Stimulated activated CD8-positive, alpha-beta memory T cell treated with anti-CD3 and anti-CD28 coated beads, Interleukin-4, amount 100 ng/mL, for 1 hour (primary cell): ENCODE measurements at places on chromosomes 5 and 9.
A peak's percentile ranks its signal among the peaks of the same experiment; 100 is the strongest.

- DNase-seq: no peak
Observed at GRCh38 chr5:39599721-39600431, 175.1 kb upstream of the DAB2 start.

DNA sequence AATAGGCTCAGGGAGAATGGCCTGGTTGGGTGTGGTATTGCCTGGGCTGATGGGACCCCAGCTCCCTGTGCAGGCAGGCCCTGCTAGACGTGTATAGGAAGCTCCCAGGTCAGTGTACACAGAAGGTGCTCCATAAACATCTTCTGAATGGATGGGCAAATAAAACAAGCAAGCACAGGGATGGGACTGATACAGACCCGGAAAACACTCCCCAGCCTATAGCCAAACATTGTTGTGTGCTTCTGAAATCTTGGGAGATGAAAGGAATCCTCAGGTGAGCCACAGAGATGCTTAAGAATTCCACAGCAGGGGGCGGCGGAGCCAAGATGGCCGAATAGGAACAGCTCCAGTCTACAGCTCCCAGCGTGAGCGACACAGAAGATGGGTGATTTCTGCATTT, 151.8 kb downstream of the ENTREP1 start:
- DNase-seq: no peak

DNA sequence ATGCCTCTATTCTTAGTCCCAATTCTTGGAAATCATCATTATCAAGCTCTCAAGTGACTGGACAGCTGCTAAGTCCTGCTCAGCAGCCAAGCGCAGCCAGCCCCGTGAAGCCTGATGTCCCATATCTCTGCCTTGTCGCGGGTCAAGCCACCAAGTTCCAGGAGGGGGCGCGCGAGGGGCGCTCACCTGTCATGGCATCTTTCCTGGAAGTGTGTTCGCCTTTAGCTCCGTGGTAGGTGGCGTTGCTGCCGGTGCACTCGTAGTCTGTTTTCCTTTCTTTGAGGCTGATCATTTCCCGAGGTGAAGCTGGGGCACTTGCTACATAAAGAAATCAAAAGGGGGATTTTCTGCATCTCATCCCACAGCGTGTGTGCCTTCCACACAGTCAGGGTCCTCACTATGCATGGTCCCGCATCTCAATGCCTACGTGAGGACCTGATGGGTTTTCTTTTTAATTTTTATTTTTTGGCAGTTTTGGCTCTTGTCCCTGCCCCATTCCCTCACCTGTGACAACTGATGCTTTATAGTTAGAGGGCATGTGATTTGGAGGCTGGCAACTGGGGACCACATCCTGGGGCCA, 227.0 kb upstream of the DAP start:
- no peak for DNase-seq

GRCh38 chr9:91659529-91660495, 236.2 kb upstream of the NFIL3 start:
- no peak for DNase-seq

- no peak for DNase-seq
Observed at GRCh38 chr5:75138689-75139088, 86.3 kb upstream of the GCNT4 start.

DNA sequence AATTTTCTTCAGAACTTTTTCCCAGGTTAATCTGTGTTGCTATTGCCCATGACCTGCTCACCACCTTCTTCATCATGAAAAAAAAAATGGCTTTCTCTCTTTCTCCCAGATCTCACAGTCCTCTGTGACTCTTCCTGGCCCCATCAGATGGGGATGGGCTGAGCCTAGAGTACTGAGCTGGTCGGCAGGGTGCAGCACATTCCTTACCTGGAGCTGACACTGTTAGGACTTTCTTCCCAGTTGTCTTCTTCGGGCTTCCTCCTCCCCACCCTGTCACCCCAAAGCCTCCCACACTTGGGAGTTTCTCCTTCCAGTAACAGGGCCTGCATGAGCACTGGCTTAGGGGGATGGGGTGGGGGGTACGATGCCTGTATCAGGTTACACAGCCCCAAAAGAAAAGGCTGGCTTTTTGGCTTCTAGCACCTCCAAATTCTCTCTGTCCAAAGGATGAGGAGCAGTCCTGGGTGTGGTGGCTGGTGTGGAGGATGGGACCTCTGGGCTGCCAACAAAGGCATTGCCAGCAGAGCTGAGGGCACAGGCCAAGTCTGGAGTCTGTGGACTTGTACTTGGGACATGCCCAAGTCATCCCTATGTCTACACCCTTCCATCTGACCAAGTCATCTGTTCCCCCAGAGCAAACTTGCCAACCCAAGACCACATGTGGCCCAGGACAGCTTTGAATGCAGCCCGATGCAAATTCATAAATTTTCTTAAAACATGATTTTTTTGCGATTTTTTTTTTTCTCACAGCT, 68.0 kb upstream of the HSPA9 start:
- no peak for DNase-seq

DNA sequence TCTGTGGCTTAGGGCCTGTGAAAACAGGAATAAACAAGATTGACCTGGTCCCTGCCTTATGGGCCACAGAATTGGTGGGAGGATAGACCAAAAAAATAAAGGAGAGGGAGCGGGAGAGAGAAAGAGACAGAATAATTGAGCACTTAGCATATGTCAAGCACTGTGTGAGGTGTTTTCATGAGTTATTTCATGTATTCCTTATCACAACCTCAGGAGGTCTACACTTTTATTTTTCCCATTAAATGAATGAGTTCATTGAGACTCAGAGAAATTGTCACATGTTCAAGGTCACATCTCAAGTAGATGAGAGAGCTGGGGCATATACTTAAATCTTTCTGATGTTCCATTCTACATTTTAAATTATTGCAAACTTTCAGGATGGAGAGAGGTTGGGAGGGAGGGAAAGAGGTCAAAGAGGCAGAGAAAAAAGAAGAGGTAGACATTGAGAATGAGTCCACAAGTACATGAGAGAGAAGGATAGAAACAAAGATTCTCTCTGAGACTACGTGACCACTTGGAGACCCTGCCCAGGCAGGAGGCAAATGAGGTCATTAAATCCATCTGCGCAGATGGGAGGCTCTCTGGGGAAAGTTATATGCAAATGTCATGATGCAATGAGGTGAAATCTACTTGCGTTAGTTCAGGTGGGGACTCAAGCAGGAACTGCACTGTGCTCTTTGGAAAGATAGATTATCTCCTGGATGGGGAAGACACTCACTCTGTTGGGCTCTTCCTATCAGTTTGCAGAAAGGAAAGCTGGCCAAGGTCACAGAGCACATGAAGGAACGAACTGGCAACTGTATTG, 241.5 kb downstream of the PAPPA start:
- no peak for DNase-seq

- no peak for DNase-seq
Observed at GRCh38 chr9:133003071-133003461, 24.6 kb downstream of the GFI1B start.

DNA sequence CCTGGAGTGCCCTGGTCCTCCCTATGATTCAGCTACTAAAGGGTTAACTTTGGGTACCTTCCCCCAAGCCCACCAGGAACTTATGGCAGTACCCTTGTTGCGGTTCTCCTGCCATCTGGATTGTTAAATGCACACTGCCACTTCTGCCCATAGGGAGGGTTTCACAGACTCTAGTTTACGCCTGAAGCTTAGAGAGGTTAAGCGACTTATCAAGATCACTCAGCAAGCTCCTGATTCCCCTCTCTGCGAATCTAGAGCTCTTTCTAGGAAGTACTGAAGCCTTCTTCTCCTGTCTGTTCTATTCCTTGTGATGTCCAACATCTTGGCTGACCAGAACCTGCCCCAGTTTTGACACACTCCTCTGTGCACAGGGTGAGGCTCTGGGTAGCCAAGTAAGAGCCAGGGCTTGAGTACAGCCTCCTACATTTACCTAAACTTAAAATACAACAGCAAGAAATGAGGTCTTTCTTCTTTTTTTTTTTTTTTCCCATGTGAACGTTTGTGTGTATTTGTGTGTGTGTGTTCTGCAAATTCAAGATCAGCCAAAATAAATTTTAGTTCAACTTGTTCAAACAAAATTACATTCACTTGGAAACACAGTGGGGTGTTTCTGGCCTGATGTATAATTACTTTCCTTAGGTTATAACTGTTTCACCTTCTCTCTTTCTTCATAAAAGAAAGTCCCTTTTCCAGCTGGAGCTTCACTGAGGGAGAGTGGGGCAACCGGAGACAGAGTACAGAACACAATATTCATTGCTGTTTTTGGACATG, 28.7 kb upstream of the KLF4 start:
- DNase-seq: no peak

DNA sequence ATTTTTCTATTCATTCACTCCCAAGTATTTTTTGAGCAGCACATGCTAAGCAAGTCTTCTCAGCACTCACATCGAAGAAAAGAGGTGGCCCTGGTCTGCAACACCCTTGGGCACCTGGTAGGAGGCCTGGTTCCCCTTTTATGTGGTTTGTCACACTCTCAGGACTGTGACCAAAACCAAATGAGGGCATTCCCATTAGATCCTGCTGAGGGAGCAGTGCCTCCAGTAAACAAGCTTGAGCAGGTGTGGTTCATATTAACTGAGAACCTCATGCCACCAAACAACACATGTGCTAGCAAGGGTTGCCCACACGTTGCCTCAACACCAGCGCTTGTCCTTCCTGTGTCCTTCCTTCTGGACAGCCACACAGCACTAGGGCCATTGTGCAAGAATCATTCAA, 26.9 kb upstream of the SYK start:
- DNase-seq: no peak

DNA sequence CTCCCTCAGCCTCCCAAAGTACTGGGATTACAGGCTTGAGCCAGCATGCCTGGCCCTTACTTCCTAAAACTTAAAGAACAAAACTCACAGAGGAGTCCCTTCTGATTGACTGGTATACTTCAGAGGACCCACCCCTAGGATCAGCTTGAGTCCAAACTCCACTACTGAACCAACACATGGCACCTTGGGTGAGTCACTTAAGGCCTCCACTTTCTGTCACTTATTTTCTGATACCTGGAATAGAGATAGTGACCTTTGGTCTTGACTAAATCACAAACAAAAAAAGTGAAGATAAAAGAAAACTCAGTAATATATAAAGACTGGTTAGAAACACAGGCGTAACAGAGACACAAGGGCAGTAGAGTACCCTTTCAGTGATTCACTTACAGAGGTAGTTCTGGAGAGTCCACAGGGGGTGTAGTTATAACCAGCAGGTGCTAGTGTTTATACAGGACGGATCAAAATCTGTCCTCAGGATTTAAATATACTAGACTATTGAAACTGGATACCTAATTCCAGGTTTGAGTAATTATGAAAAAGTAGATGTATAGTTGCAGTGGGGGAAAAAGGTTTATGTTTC, 274.3 kb upstream of the ANKRD55 start:
- no peak for DNase-seq

DNA sequence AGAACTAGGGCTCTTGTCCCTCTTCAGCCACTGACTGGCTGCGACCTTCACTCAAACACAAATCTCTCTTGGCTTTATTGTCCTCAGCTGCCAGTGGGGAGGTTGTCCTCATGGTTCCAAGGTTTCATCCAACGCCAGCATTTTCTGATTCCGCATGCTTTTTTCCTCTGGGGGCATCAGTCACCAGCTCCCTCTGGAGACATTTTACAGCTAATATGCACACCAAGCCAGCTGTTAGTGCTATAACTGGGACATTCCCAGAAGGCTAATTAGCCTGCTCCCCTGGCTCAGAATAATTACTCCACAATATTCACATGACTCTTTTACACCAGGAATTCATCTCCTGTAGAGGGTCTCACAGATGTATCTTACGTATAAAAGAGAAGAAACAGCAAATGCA, 193.6 kb upstream of the ANKRD55 start:
- DNase-seq: no peak

GRCh38 chr9:87667164-87667738, 58.7 kb upstream of the CTSL start:
- no peak for DNase-seq

DNA sequence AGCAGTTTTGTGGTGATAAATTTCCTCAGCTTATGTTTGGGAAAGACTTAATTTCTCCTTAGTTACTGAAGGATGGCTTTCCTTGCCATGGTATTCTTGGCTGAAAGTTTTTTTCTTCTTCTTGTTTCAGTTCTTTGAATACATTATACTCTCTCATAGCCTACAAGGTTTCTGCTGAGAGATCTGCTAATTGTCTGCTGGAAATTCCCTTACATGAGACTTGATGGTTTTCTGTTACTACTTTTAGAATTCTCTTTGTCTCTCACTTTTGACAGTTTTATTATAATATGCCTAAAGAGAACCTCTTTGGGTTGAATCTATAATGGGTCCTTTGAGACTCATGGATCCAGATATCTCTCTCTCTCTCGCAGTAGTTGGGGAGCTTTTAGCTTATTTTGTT, 693.6 kb downstream of the PRELID2 start:
- no peak for DNase-seq

- DNase-seq: no peak
Observed at GRCh38 chr5:139646912-139647505, 1.1 kb upstream of the CXXC5 start.

GRCh38 chr5:153617190-153617589, 126.7 kb downstream of the GRIA1 start:
- no peak for DNase-seq

GRCh38 chr5:112186401-112186990, 232.6 kb downstream of the EPB41L4A start:
- no peak for DNase-seq

DNA sequence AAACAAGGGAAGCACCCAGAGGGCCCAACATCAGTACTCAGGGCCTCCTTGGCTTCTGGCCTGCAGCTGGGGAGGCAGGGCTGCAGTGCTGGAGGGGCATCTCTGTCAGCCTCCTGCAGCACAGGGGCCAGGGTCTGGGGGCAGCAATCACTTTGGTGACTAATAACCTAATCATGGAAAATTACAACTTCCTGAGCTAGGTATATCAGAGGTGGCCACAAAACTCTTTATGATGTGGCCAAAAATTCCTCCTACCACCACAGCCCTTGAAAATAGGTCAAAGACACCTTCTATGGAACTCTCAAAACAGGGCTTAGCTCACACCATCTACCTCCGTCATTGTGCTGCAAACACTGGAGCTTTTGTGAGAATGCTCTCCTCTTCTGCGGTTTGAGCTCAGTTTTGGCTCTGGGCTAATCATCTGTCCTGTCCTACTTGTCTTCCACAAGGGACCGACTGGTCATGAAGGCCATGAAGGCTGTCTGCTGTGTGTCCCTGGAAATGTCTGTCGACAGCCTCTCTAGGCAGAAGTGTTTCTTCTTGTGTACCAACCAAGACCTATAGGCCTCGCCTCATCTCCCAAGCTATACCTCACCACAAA, 28.6 kb downstream of the CSF2 start:
- peak; percentile 31 for DNase-seq

GRCh38 chr9:87650611-87651295, 75.2 kb upstream of the CTSL start:
- no peak for DNase-seq

- no peak for DNase-seq
Observed at GRCh38 chr5:135364421-135365262, 34.4 kb downstream of the MACROH2A1 start.

GRCh38 chr5:9059920-9060691, 485.8 kb downstream of the SEMA5A start:
- no peak for DNase-seq
